Pancreas (tissue), 10 donors: ENCODE measurements at places on chromosomes 5 and 9. TPM values are rescaled to one million over a fixed set of nuclear protein-coding genes. Genes with fewer than 3 reads are reported as not detected.

DNA sequence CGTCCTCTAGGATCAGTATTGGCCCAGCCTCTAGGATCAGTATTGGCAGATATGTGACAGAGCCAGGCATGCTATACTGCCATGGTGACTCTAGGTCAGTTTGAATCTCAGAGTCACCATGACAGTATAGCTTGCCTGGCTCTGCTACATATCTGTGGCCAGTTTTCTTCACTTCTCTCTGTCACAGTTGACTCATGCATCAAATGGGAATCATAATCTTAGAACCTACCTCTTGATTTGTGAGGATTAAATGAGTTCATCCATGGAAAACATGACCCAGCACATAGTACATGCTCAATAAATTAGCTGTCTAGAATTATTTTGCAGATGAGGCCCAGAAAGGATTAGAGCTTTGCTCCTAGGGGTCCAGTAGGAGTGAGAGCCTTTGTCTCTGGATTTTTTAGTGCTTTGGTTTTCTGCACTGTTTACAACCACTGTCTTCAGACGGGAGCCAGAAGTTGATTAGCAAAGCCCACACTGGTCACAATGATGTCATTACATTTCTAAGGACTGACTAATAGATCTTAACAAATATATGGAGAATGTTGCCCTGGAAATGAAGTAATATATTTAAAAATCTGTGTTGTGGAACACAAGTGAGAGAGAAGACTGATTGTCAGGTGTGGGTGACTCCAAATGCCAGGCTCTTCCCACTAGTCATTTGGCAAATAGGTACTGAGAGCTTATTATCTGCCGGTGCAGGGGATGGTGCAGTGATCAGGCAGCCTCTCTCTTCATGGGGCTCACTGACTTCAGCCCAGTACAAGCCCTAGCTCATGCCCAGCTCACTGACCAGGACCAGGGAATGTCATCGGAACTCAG, 76.0 kb downstream of the COL15A1 start:
- DNase-seq: no peak

GRCh38 chr9:89528131-89528530, 30.2 kb upstream of the SEMA4D start:
- no peak for DNase-seq

- DNase-seq: no peak
Observed at GRCh38 chr5:97986069-97986468, 787.4 kb upstream of the RGMB start.

DNA sequence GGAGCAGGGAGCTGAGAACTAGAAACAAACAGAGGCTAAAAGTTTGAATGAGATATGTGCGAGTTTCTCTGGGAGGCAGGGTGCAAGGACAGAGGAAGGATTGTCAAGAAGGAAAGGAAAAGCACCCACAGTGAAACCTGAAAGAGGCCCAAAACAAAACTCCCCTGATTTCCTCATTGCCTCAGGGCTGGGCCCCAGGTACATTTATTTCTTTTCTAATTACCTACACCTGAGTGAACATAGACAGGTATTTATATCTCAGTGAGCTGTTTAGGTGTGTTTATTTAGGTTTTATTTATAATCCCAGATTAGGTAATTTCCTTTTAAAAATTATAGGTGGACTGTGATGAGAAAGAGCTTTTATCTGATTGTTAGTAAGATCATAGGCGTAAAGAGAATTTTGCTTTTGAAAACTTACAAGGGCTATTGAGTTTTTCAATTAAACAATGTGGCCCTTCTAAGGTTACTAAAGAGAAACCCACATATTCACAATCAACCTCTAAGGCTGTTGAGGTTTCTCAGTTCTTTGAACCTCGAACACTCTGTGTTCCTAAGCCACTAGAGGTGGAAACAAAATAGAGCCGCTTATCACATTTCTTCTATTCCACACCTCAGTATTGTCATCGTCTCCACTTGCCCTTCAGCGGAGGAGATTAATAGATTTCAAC, 344.8 kb downstream of the ZNF608 start:
- no peak for DNase-seq

DNA sequence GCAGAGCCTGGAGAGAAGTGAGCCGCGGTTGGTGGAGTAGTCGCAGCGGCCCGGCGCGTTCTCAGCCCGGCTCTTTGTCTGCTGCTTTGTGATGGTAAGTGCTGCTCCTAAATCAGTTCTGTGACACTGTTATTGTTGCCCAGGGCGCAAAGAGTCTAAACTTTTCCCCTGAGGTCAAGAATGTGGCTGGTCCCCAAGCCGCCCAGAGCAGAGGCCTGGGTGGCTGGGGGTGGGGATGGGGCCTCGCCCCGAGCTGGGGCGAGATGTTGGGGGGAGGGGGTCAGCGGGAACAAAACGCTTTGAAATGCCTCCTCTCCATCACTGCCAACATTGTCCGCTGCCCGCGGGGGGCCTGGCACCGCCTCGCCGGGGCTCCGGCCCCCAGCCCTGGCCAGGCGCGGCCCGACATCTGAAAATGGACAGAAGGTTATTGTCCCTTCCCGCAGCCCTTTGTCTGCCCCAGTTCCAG, 11.7 kb upstream of the CERCAM start:
- DNase-seq: no peak

DNA sequence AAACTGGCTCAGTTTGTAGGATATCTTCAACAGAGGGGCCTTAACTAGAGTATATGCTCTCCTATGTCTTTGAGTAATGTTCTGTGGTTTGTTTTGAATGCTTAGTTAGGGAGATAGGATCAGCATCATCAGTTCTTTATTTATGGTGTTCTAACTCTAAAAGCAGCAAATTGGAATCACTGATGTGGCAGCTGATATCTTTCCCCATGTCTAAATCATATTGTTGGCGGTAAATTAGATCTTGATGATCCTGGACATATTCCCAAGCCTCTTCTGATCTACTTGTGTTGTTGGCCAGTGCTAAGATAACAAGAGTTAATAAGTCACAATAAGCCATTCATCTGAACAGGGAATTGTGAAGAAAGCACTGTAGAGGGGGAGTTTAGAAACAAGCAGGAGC, 332.4 kb upstream of the DAB2 start:
- no peak for DNase-seq

GRCh38 chr5:58498340-58498942, 7.2 kb downstream of the GAPT start:
- peak; percentile 10 for DNase-seq

DNA sequence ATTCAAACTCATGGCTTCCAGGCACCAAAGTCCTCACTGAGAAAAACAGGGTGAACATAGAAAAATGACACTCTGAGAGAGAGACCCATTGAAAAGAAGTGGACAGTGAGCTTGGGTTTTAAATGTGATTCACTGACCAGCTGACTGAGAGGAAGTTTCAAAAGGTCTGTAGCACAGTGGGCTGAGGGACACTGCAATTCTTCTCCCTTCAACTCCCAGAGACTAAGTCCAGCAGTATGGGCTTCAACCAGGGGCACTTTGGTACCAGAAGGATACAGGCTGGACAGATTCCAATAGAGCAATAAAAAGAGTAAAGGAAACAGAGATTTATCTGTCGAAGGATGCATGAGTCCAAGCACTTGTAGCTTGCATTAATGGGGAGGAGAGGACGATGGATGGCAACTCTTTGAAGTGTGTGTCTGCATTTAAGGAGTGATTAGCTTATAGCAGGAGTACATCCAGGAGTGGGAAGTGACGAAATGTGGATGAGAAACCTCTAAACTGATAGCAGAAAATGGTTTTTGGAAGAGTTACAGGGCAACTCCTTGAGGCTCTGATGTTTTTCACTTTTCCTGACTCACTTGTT, 117.0 kb upstream of the ANKRD55 start:
- no peak for DNase-seq

GRCh38 chr9:124511426-124511840, 4.2 kb upstream of the NR5A1 start:
- DNase-seq: no peak

- DNase-seq: peak; percentile 89
Observed at GRCh38 chr5:58460002-58460731, at the start of gene PLK2. Gene PLK2 (minus strand): TSS chr5:58460086. CDS start chr5:58459959, 127 bp downstream.

GRCh38 chr9:28758341-28758740, 1185.1 kb upstream of the C9orf72 start:
- DNase-seq: no peak

DNA sequence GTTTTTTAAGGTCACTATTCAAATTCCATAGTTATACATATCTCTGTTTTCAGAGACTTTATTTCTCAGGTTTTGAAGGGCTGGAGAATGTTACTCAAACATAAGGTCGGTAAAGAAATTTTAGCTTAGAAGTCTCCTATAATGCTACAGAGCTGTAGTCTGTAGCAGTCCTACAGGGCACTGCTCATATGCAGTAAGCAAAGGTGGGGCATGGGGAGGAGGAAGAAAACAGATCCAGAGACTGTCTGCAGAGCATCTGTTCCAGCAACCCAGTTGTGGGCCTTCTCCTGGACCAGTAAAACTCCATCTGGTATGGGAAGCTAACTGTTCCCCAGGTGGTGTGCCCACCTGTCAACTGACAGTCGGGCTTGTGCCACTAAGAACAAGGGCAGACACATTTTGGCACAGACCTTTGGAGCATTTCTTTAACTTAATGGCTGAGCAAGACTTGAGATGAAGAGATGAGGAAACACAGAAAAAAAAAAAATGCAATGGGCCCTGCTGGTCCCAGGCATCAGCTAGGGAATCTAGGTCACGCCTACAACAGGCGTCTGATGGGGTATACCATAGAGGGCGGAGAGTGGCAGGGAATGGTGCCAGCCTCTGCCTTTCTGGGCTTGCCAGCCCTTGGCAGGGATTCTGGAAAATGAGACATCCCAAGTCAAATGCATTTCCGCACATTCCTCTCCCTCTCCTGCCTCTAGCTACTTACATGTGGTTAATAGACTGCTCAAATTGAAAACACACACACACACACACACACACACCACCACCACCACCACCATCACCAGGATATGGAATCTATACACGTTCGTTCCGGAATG, 218.9 kb downstream of the ARL15 start:
- no peak for DNase-seq

DNA sequence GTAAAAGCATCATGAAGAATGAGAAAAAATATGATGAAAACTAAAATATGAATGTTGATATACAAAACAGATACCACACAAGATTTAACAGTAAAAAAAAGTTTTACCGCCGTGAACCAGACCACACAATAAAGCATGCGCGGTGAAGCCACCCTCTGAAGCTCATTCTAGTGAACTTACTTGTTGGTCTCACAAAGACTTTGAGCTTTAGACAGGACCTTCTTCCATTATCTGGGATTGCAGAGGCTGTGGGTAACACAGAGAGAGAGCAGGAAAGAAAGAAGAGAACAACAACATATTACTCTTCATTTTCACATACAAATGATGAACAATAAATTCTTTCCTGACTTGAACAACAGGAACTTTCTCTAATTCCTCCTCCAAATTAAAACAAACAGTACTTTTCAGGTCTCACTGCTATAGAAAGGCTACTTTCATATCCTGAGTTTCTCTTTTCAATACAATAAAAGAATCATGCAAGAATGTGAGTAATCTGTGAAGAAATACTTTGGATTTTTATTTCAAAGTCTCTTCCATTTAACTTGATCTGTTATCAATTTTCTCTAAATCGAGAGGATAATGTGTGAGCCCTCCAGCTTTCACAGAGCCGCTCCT, 283.1 kb downstream of the EFNA5 start:
- DNase-seq: no peak

- DNase-seq: no peak
Observed at GRCh38 chr5:10914741-10915480, 153.9 kb upstream of the DAP start.

DNA sequence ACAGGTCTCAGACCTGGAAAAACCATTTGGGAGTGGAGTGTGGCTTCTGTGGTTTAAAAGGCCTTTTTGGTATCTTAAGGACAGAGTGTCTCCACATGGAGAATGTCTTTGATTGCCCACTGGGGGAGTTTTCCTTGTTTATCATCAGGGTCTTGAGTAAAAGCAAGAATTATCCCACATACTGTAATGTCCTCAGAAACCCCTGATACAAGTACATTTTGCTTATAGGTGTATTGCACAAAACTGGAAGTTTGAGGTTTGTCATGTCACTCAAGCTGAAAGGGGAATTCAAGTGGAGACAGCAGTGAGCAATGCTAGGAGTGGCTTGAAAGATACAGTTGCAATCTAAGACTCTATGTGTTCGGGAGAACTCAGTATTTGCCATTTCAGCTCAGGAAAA, 62.7 kb upstream of the GRAMD2B start:
- no peak for DNase-seq

DNA sequence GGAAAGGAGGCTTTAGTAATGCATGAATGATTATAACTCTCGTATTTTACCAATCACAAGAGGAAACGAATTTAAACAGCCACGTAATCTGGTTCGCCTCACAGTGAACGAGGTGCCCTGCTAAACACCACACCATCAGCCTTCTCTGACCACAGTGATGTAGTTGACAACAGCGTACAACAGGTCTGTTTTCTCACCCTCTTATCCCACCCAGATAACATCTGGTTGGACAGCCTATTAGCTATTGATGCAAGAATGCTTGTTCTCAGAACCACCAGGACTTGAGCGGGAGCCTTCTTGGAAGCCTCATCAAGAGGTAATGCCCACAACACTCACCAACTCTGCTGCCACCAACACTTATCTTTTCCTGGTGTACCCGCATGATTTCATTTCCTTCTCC, 23.3 kb downstream of the SLC1A3 start:
- DNase-seq: no peak

- DNase-seq: no peak
Observed at GRCh38 chr5:32753051-32753450, 41.9 kb downstream of the NPR3 start.

- peak; percentile 64 for DNase-seq
Observed at GRCh38 chr5:75510836-75511434, 494 bp downstream of the CERT1 start.

DNA sequence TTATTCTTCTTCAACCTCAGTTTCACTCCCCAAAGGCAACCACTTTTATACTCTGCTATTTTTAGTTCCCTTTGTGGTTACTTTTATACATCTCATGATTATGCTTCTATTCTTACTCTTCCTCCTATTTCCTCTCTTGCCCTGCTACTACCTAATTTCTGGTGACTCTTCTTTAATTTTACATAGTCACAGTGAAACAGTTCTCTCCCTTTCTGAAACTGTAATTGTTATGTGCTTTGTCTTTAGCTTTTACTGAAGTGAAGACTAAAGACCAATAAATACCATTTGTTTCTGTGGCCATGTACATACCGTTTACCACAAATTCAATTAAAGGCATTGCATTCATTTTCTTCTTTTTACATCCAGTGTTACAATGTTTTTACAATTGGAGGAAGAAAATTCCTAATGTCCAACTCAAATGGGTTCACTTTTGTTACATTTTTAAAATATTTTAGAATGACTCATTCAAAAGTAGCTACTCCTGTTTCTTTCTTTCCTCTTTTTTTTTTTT, 410.6 kb downstream of the PSAT1 start:
- no peak for DNase-seq

DNA sequence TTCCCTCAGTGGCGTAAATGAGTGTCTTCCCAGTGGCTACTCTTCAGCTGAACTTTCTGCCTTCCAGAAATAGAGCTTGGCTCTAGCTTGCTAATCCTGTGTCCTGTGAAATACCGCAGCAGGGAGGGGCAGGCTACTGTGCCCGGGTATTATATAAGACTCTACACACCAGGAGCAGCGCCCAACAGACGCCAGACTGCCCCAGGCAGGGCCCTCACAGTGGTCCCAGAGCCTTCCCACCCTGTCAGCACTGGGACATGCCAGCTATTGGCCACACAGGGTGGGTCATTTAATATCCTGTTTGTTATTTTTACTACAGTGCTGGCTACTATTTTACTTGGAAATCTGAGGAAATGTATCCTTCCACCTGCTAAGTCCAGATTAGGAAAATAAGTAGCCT, 121.0 kb downstream of the FEM1C start:
- no peak for DNase-seq

The TIMD4 gene
- not detected for total RNA-seq

The ECSCR gene
- total RNA-seq: 1.7 TPM

The CCL27 gene
- total RNA-seq: not detected

The SH3RF2 gene
- total RNA-seq: 11.7 TPM

The SAPCD2 gene
- total RNA-seq: 0.69 TPM

The NREP gene
- total RNA-seq: 3.6 TPM

The SHISAL2B gene
- 2.1 TPM for total RNA-seq
